Caki2 (cell line): ENCODE measurements at places on chromosomes 1 and 21.

GRCh38 chr1:101107496-101108110, 82.0 kb upstream of the DPH5 start:
- no peak for DNase-seq

DNA sequence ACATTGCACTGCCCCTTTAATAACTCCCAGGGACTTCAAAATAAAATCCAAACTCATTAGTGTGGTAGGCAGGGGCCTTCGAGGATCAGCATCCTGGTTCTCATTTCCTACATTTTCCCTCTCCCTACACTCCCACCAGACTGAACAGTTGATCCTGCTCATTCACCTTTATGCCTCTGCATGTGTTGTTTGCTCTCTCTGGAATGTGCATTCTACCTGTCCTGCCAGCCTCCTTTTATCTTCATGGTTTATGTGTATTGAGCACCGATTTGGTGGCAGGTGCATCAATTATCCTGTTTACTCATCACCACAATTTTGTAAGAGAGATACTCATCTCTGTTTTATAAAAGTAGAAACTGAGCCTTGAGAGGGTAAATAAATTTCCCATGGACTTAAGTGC, 125.0 kb downstream of the ADSS2 start:
- no peak for DNase-seq

GRCh38 chr1:212858461-212859265, 588 bp downstream of the FLVCR1 start:
- peak; percentile 55 for DNase-seq

DNA sequence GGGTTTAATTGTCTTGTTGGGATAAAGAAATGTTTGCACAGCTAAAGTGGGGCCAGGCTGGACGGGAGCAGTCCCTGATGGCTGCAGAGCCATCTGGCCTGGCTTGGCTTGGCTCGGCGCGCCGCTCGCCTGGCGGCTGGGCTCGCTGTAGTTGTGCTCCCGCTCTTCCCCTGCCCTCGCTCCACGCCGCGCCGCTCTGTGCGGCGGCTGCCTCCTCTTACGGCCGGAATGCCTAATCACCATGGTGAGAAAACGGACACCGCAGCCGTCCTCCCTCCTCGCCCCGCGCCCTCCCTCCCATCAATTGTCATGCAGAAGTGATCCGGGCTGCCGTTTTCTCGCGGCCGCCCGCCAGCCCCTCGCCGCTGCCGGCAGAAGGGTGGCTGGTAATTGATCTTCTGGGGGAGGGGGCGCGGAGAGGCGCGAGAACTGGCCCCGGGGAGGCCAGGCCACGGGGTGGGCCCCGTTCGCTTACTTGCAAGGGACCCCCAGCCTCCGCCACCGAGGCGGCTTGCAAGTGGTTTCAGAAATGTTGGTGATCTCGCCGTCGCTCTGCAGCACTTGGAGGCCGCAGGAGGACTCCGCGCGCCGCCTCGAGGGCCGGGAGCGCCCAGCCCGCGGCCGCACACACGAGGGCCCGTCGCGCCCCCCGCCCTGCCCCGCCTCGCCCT, 12.4 kb downstream of the RNF220 start:
- DNase-seq = no peak

GRCh38 chr1:230864441-230864840, 3.9 kb downstream of the C1orf198 start:
- DNase-seq = no peak

DNA sequence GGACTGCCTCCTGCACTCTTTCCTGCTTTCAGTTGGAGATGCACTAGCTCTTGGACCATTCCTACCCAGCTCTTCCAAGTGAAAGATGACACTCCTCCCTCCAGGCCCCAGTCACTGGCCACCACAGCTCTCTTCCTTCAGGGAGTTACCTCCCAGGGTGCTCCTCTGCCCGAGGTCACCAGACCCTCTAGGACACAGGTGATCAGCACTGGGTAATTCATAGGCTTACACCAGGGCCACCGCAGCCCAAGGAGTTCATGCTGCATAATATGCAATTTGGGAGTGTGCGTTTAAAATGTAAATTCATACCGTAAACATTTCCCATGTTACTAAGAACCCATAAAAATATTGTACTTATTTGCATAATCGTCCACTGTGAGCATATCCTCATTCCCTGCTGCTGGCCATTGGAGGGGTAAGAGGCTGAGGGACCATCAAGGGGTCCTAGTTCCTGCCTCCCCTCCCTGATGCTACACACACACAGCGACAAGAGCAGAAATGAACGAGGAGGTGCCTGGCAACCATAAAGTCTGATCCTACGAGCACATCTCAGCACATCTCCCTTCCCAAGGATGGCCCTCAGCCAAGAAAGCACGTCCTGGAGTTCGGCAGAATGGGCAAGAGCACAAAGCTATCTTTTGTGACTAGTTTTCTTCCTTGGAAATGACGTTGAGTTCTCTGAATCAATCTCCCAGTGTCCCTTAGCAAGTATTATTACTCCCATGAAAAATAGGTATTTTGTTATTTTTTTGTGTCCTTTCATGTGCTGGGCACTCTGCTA, 222.9 kb upstream of the RAB4A start:
- DNase-seq = no peak

DNA sequence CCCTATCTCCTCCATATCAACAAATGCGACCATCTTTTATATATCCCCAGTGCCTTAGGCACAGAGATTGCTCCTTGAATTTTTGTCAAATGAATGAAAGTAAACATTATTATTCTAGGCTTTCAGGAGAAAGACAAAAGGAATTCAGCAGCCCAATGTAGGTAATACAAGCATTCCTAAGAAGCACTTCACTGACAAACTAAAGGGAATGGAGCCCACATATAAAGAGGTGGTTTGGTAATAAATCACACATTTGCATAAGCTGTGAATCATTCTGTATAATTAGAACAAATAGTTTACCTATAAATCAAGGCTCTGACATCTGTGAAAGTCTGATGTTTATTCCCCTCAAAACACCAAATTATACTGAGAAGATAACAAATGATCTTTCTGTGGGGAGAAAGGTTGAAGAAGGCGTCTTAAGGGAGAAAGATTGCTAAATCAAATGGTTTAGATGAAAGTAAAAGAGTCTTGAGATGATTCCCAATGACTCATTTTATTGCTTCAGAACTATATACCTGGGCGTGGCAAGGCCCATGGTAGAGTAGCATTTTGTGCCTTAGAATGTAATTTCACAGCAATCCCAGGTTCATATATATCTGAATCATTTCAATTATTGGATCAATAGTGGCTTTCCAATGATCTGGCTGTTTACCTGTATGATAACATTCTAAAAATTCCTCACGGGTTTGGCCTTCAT, 558.1 kb downstream of the AGBL4 start:
- DNase-seq = no peak

DNA sequence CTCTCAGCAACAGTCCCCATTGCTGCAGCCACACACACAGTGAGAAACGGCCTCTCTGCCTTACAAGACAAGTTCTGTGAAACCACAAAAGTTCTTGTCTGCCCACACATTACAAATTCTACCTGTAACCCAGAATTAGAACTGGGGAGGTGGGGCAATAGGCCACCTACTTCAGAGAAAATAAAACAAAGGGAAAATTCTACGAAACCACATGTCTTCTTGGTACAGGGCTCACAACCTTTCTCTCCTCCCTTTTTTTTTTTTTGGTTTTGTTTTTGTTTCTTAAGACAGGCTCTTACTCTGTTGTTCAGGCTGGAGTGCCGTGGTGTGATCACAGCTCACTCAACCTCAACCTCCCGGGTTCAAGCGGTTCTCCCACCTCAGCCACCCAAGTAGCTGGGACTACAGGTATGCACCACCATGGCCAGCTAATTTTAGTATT, 30.2 kb downstream of the LPAR3 start:
- no peak for DNase-seq

GRCh38 chr21:28333578-28334075, 659.0 kb downstream of the LTN1 start:
- peak; percentile 36 for DNase-seq

DNA sequence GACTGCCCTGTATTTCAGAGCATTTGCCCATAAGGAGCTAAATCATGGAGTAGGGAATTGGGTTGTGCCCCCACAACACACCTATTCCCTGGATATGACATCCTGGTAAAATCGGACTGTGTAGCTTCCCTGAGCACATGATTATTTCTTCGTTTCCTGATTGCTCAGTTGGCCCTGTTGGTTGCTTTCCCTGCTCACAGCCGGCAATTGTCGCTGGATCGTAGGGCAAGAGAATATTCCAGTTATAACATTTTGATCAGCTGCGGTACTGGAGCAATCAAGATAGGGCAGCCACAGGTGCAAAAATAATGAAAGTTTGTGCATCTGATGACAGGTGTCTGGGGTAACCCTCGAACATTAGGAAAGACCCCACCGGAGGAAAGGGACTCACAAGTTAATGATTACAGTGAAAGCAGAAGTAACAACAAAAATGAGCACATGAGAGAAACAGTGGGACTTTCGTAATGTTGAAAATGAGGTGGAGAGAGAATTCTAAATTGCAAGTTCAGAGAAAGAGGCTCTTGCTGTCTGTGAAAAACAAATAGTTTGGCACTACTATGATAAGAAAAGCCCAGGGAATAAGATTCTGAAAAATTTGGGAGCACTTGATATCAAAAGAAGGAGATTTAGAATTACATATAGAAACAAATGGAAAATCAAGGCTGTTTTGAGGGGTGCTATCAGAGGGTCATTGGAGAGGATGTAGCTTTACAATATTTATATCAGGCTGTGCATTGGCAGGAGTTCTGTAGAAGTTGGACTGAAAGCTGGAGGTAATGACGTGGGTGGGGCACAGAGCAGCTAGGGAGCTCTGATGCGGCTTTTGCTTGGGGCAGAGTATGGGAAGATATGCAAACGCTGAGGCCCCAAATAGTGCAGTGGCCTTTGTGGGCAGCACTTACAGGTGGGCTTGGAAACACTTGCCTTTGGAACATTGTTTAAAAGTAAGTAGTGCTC, at the start of gene MAB21L3:
Gene MAB21L3, plus strand, starts transcription at position 833 of the 957 bp plus-strand sequence. CDS start 1,217 bp downstream, outside the sequence.
- no peak for DNase-seq

GRCh38 chr1:226403201-226404034, 4.5 kb downstream of the PARP1 start:
- peak; percentile 76 for DNase-seq

GRCh38 chr1:201471772-201472171, 2.8 kb upstream of the PHLDA3 start:
- no peak for DNase-seq

- no peak for DNase-seq
Measured at GRCh38 chr1:231705806-231706760, 79.5 kb downstream of the DISC1 start.

- no peak for DNase-seq
Measured at GRCh38 chr1:184509105-184509504, 122.3 kb downstream of the C1orf21 start.

GRCh38 chr1:183138301-183138700, 47.8 kb upstream of the LAMC2 start:
- DNase-seq = no peak

DNA sequence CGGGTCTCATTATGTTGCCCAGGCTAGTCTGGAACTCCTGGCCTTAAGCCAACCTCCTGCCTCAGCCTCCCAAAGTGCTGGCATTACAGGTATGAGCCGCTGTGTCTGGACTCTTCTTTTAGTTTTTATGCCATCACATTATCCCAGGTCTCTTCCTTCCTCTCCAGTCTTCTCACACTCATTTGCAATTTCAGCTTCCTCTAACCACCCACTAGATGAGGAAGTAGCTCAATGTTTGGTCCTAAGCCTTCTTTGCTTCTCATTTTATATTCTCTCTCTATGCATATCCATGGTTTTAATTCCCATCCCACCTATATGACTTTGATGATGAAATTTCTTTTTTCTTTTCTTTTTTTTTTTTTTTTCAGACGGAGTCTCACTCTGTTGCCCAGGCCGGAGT, 3.1 kb upstream of the ZBTB8A start:
- no peak for DNase-seq

GRCh38 chr1:154288661-154289060, 16.2 kb downstream of the HAX1 start:
- DNase-seq = no peak

GRCh38 chr1:119298687-119299303, 69.8 kb upstream of the HAO2 start:
- no peak for DNase-seq

DNA sequence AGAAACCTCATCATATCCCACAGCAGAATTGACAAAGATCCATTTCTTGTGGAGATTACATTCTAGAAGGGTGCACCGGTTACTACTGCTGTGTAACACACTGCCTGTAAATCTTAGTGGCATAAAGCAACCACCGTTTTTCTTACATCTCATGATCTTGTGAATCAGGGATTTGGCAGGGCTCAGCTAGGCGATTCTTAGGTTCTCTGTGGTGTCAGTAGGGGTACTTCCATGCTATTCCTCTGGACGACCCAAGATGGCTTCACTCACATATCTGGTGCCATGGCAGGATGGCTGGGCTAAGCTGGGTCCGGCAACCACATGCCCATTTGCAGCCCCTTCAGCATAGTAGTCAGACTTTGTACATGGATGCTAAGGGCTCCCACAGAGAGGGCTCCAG, 179.8 kb upstream of the TMEM51 start:
- DNase-seq = no peak

- DNase-seq = no peak
Measured at GRCh38 chr1:193494368-193494767, 308.0 kb upstream of the B3GALT2 start.

GRCh38 chr1:67019121-67019520, 34.8 kb downstream of the SLC35D1 start:
- no peak for DNase-seq

DNA sequence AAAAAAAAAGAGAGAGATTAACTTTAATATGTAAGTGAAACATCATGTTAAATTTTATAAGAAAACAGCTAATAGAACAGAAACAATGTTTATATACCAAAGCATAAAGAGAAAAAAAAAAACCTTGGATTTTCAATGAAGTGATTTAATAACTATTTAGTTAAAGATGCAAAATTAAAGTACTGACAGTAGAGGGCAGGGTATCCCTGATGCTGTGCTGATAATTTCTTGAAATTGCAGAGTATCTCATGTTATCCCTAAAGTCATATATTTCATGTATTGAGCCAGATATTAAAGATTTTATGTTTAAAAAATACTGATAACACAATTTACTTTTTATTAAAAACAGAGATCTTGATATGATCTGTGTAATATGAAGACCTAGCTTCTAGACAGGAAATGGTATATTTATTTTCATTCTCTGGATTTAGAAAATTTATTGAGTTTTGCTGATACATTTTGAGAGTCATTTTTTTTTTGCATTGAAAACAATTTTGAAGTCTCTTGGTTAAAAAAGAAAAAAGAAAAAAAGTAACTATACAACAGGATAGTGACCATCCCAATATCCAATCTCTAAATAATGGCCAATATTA, 273.2 kb downstream of the USP25 start:
- DNase-seq = no peak

- no peak for DNase-seq
Measured at GRCh38 chr1:31019401-31019800, 46.1 kb downstream of the PUM1 start.
